ENCODE measurements at places on chromosomes 3 and 15.

DNA sequence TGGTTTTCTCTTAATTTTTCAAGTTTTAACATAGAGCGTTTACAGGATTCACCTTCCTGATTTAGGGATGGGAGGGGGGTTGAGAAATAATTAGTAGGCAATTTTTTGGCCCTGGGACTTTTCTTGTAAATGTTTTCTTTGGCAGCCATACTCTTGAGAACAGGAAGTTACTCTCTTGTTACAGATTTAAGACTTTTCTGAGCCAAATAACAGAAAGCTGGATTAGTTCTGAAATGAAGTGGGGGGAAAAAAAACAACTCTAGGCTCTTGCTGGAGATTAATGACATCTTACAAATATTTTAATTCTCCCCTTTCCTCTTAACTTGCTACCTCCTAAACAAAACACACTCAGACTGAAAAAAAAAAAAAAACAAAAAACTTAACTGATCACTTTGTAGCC is 13.8 kb upstream of the POLR2M start:
- DNase-seq: no peak

DNA sequence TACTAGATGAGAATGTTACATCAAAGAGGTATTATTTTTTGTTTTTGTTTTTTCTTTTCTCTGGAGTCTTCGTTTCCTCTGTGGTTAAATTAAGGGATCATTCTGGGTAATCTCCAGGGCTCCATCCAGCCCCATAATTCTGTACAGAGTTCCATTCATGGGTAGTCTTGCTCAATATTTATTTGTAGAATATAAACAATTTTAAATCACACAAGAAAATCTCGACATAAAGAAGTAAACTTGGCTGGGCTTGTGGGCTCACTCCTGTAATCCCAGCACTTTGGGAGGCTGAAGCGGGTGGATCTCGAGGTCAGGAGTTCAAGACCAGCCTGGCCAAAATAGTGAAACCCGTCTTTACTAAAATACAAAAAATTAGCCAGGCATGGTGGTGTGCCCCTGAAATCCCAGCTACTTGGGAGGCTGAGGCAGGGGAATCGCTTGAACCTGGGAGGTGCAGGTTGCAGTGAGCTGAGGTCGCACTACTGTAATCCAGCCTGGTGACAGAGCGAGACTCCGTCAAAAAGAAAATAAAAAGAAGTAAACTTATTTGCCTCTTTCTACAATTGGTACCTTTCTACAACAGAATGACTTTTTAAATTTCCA is 166.8 kb upstream of the TGFBR2 start:
- DNase-seq: no peak

DNA sequence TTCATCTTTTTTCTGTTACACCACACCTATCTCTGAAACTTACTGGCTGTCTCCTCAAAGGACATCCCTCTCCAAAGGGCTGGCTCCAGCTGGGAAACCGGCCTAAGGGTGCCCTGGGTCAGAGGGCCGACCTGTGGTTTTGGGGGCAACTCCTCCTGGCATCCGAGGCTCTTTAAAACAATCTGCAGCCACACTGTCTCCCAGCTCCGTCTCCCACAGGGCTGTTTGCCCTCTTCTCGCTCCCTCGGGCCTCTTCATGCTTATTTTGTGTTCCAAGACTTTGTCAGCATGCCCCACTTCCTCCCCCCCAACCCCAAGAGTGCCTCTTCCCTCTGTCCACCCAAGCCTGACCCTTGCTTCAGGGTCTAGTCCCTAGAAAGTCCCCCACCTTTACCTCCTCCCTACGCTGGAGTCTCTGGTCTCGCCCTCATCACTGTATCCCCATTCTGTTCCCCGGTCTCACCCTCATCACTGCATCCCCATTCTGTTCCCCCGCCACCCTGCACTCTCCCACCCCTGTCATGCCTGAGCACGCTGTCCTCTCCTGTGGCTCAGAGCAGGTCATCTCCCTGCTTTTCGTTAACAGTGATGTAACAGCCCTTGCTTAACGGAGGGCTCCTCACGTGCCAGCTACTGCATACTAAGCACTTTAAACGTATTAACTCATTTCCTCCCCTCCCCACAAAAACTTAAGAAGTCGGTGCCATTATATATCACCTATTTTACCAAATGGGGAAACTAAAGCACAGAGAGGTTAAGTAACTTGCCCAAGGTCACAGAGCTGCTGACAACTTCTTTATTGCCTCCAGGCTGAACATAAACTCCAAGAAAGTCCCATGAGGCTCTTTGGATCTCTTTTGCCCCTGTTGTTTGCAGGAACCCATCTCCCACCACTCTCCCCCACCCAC is 1.1 kb upstream of the CSK start:
- no peak for DNase-seq

GRCh38 chr3:160707187-160707794 is 30.3 kb downstream of the ARL14 start:
- DNase-seq: no peak

GRCh38 chr3:123480428-123480827 is 31.5 kb upstream of the ADCY5 start:
- no peak for DNase-seq

GRCh38 chr3:130870423-130870822 is 23.5 kb upstream of the ATP2C1 start:
- no peak for DNase-seq

GRCh38 chr3:42387802-42388651 is 22.4 kb downstream of the LYZL4 start:
- DNase-seq: no peak

- no peak for DNase-seq
Observed at GRCh38 chr15:51625236-51625635, 2.7 kb upstream of the DMXL2 start.

- no peak for DNase-seq
Observed at GRCh38 chr3:98594628-98595324, 1.4 kb upstream of the CPOX start.

GRCh38 chr3:119239206-119239820 is 1.4 kb downstream of the B4GALT4 start:
- DNase-seq: no peak

- DNase-seq: no peak
Observed at GRCh38 chr3:121696186-121696585, 35.5 kb upstream of the HCLS1 start.

DNA sequence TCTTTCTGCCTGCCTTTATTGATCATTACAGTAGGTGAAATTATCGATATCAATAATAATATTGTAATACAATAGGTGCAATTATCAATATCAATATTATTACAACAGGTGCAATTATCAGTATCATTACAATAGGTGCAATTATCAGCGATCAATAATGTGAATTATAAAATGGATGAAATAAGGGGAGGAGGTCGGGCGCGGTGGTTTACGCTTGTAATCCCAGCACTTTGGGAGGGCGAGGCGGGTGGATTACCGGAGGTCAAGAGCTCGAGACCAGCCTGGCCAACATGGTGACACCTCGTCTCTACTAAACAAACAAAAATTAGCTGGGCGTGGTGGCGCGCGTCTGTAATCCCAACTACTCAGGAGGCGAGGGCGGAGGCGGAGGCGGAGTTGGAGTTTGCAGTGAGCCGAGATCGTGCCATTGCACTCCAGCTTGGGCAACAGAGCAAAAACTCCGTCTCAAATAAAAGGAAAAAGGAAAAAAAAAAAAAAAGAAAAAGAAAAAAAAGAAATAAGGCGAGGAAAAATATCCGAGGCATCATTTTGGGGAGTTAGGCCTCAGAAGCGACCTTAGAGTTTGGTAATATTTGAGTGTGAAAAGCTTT is 611 bp upstream of the BNIP2 start:
- DNase-seq: peak; percentile 56

- DNase-seq: no peak
Observed at GRCh38 chr3:67142432-67142831, 144.3 kb downstream of the KBTBD8 start.
